ENCODE measurements at places on chromosomes 7 and 10.

DNA sequence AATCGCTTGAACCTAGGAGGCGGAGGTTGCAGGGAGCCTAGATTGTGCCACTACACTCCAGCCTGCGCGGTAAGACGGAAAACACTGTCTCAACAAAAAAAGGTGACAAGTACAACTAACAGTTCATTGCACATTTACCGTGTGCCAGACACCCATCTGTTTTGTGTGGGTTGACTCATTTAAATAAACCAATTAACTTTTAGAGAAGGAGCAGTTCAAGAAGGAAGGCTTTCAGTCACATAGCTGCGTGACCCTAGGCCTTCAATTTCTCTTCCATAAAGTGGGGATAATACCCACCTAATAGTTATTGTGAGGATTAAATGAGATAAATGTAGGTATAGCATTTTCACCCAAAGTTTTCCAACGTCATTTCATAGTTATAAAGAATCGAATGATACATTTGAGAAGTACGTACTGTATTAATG lies 52.3 kb upstream of the KDM7A start:
- DNase-seq: no peak

GRCh38 chr7:103154042-103154441 lies 5.1 kb upstream of the NAPEPLD start:
- DNase-seq: no peak

GRCh38 chr7:31758755-31759154 lies 71.7 kb downstream of the PPP1R17 start:
- no peak for DNase-seq

DNA sequence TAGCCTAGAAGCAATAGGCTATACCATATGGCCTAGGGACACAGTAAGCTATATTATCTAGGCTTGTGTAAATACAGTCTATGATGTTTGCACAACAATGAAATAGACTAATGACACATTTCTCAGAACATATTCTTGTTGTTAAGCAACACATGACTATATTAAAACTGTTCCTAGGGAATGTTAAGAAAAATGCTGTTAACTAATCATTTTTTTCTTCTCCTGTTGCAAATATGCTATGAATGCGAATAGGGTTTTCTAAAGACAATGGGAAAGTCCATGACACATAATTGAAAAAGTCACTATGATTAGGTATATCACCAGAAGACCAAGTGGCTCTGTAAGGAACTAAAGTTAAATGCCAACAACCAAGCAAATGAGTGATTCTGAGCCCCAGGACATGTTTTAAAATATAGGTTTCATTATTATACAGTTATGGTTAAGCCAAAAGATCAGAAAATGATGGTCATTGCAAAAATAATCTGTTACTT lies 454.0 kb upstream of the SORCS1 start:
- no peak for DNase-seq

DNA sequence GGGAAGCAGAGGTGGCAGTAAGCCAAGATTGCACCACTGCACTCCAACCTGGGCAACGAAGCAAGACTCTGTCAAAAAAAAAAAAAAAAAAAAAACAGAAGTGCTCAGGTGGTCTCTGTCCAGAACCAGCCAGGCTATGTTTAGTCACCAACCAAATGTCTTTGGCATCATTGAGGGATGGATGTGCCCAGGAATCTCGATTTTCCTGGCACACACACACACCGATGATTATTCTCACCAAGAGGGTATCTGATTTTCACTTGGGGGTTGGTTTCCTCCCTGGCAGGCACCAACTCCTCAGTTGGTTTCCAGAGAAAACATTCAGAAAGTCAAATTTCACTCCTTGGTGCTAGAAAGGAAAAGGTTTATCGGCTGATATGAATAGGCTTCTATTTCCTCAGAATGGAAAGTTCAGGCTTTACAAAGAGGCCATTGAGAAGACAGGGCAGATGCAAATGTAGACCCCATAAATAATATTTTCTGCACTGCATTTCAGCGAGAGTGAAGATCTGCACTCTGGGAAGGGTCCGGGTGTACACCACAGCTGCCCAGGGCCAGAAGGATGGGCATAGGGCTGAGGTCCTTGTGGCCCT lies 154.8 kb downstream of the TNS3 start:
- DNase-seq: no peak

GRCh38 chr7:2940466-2940865 lies 96.4 kb upstream of the GNA12 start:
- DNase-seq: no peak

GRCh38 chr10:77799352-77799751 lies 127.2 kb downstream of the DLG5 start:
- DNase-seq: no peak

GRCh38 chr10:109913306-109913892 lies 9.9 kb downstream of the XPNPEP1 start:
- DNase-seq: no peak

DNA sequence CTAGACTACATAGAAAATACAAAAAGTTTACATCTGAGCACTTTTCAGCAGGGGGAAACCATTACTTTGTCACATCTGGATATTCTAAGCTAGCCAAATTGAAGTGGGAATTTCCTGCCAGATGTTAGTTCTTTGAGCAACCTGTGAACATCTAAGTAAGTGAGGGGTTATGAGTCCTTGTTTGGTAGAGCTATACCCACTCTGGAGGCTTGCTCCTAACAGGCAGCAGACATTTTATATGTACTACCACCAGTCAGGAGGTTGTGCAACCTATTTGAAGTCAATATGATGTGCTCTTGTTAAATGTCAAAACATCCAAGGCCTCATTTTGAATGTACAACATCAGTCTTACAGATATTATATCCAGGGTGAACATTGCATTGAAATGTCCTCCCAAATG lies 143.3 kb upstream of the KAT6B start:
- DNase-seq: no peak

DNA sequence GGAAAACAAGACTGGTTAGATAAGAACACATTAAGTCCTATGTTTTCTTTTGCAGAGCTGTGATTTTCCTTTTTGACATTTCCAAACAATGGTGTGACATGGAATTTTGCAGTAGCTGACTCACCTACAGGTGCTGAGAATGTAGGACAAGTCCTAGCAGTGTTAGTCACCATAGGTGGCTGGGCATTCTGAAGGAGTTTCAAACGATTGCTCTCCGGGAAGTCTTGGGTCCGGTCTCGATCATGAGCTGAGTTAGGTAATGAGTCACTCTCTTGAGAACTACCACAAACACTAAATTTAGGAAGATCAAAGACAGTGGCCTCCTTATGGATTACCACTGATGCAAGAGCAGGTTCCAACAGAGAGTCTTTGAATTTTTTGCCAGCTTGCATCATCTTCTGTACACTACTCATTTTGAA lies 3.6 kb downstream of the FIGNL1 start:
- DNase-seq: peak; percentile 68

GRCh38 chr10:119602241-119603095 lies 5.7 kb upstream of the TIAL1 start:
- DNase-seq: peak; percentile 46

- peak; percentile 96 for DNase-seq
These were observed 96.7 kb downstream of the HTR5A start for GRCh38 chr7:155166673-155167370.

DNA sequence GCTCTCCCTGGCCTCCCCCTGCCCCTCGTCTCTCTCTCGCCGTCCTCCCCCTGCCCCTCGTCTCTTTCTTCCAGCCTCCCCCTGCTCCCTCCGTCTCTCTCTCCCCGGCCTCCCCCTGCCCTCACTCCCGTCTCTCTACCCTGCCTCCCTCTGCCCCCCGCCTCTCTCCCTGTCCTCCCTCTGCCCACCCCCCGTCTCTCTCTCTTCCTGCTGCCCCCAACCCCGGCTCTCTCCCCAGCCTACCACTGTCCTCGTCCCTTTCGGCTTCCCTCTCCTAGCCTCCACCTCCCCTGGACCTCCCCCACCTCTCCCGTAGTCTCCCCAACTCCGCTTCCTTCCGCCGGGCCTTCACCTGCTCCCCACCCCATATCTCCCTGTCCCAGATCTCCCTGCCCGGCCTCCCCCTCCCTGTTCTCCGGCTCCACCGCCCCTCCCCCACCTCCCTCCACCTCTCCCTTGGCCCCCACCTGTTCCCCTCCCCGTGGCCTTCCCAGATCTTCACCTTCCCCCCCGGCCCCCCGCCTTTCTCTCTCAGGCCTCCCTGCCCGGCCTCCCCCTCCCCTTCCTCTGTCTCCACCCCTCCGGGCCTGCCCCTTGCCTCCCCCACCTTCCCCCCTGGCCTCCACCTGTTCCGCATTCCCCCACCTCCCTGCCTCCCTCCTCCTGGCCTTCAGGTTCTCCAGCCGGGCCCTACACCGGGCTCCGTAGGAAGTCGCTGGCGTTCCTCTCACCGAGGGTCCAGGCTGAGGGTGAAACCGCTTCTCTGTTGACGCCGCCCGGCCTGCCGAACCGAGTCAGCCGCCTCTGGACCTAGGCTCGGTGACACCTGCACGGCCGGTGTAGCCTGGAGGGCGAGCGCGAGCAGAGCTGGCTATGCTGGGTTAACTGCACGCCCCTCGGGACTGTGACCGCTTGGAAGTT lies 1.2 kb downstream of the GET4 start:
- no peak for DNase-seq

DNA sequence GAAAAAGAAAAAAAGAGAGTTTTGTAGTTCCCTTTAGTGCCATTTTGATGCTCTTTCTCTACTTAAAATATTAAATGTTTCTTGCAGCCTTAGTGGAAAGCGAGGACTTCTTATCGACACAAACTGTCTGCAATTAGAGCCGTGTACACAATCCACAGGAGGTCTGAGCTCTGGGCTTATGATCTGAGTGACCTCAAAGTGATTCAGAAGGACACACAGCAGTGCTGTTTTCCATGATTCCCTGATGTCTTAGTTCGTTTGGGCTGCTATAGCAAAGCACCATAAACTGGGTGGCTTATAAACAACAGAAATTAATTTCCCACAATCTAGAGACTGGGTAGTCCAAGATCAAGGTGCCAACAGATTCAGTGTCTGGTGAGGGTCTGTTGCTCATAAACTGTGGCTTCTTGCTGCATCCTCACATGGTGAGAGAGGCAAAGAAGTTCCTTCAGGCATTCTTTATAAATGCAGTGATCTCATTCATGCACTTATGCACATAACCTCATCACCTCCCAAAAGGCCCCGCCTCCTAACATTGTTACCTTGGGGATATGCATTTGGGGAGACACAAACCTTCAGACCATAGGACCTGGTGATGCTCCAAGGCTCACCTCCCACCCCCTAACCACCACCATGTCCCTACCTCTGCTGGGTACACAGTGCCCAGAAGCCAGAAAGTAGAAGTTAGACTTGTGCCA lies 204.5 kb upstream of the GHITM start:
- no peak for DNase-seq

DNA sequence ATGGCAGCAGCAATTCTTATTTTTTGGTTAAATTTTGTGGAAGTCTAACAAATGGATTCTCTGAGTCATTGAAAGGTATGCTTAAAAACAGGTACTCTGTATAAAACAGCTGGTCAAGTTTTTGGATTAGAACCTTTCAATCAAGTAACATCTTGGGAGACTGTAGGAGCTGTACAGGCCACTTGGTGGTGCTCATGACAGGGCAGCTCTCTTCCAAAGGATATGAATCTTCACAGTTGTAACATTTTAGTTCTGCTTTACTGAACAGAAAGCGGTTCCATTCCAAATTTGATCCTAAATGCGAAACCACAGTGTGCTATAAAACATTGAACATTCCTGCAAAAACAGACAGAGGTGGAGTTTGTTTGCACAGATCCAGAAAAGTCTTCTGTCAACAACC lies 44.5 kb upstream of the AGR3 start:
- DNase-seq: peak; percentile 56

DNA sequence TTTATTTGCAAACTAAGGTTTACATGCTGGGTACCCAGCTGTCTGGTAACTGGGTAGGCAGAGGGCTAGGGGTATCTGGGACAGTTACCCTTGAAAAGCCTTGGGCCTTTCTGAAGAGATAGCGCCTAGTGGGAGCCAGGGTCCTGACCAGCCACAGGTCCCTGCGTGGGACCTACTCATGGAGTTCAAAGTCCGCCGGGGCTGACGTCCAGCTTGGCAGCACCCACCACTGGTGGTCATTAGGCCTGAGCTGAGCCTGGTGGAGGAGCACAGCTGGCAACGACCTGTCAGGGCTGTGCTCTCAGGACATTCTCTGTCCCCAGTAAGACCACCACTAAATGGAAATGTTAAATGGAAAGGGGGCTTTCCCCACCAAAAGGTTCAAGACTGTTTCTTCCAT lies 20.0 kb downstream of the GUSB start:
- DNase-seq: no peak

DNA sequence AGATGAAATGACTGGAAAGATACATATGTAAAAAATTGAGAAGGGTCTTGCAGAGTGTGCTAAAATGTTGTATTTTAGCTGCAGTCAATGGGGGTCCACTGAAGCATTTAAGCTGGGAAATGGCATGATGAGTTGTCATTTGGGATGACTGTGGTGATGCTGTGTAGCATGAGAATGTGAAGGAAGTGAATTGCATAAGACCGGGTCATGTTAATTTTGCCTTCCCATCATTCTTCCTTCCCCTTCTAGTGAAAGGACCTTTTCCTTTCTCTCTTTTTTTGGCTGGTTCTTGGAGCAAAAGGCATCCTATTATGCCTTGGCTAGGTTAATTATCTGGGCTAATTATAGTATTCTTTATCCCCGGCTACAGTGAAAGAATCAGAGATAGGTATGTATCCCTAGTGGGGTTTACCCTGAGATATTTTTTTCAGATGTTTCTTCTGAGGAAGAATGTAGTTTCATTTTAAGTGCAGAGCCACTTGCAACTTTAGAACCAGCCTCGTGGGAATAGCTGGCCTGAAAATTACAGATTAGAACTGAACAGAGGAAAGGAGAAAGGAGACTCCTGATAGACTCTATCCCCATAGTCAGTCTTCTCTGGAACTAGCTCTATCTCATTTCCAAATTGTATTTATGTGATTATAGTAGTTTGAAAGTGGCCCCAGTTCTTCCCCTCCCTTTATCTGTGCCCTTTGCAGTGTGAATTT lies 93.6 kb downstream of the HGF start:
- no peak for DNase-seq

GRCh38 chr10:74916283-74916682 lies 89.9 kb downstream of the KAT6B start:
- DNase-seq: no peak

- peak; percentile 69 for DNase-seq
These were observed 81.7 kb downstream of the NRP1 start for GRCh38 chr10:33252794-33253203.

DNA sequence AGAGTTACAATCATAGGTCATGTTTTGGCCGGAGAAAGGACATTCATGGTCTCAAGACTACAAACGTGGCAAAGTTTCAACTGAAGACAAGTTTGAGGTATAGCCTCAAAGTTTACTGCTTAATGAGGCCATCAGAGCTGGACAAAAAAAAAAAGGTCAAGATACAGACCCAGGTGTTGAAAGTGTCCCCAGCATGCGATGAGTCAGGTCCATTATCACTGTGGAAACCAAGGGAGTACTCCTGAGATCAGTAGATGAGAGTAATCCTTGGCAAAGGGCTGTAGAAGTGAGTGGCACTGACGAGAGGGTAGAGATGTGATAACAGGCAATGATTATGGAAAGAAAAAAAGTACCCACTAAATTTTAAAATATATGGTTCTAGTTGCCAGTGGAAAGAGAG lies 80.1 kb upstream of the LRRN3 start:
- no peak for DNase-seq

- DNase-seq: no peak
These were observed 234.2 kb downstream of the CDK14 start for GRCh38 chr7:90830308-90830707.

All from EL (cell line).